ENCODE measurements at places on chromosomes 3 and 15. TPM values are rescaled to one million over a fixed set of nuclear protein-coding genes. Genes with fewer than 3 reads are reported as not detected.

Gene CPEB1
- total RNA-seq, result 0.37 TPM

- no peak for DNase-seq
Observed at GRCh38 chr15:21270474-21270873, 169.8 kb downstream of the POTEB3 start.

DNA sequence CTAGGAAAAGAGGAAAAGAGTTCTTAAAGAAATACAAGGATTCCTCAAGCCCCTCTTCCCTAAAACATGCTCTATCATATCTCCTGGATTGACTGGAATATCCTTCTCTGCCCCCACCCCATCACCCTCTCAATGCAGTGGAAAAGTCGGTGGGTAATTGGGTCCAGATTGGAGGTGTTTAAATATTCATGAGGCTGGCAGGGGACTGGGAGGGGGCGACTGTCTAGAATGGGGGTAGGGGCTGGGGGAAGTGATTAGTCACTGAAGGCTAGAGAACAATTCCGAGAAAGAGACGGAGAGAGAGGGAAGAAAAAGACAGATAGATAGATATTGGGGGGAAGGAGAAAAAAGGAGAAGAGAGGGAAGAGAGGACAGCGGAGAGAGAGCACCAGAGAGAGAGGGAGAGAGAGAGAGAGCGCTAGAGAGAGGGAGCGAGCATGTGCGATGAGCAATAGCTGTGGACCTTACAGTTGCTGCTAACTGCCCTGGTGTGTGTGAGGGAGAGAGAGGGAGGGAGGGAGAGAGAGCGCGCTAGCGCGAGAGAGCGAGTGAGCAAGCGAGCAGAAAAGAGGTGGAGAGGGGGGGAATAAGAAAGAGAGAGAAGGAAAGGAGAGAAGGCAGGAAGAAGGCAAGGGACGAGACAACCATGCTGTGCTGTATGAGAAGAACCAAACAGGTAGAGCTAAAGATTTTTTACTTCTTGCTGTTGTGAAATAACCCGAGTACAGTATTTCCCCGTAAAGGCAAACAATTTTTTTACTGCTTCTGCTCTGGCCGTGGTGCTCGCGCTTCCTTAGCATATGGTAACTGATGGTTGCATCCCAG is at the start of gene GAP43:
GAP43 (plus strand) TSS at position 467 of the 825 bp plus-strand sequence; CDS start at position 647, 180 bp downstream.
- DNase-seq, result peak; percentile 7

DNA sequence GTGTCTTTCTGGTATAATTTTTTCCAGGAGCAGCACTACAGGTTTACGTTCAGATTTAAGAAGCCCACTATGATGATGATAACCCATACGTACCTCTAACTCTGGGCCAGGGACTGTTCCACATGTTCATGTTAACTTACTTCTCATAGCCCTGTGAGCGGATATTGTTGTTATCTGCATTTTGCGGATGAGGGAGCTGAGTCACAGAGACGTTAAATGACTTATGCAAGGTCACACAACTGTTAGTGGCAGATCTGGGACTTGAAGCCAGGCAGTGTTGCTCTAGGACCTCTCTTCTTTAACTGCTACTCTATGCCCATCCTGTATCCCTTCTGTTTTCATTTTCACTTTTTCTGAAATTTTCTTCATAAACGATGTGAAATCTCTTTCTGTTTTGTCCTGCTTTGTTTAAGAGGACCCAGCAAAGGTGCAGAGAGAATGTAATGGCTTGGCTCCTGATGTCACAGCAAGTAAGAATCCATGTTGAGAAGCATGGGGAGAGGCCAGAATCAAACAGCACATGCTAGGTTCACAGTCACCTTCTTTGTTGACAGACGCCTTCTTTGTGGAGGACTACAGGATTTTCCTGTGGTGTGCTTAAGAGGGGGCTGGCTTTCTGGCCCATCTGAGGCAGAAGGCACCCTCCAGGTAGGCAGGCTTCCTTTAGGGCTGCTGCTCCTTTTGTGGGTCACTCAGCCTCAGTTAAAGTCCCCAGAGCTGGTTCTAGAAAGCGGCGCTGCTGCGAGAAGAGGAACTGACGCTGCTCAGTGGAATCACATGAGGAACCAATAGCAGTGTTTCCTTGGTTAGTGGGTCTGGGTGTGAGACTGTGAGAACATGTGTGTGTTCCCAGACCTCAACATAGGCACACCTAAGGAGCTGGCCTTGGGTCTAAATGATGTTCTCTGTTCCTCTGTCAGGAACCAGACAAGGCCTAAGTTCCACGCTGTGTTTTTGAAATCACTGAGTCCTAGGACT is 121.6 kb downstream of the TMEM108 start:
- DNase-seq, result no peak

DNA sequence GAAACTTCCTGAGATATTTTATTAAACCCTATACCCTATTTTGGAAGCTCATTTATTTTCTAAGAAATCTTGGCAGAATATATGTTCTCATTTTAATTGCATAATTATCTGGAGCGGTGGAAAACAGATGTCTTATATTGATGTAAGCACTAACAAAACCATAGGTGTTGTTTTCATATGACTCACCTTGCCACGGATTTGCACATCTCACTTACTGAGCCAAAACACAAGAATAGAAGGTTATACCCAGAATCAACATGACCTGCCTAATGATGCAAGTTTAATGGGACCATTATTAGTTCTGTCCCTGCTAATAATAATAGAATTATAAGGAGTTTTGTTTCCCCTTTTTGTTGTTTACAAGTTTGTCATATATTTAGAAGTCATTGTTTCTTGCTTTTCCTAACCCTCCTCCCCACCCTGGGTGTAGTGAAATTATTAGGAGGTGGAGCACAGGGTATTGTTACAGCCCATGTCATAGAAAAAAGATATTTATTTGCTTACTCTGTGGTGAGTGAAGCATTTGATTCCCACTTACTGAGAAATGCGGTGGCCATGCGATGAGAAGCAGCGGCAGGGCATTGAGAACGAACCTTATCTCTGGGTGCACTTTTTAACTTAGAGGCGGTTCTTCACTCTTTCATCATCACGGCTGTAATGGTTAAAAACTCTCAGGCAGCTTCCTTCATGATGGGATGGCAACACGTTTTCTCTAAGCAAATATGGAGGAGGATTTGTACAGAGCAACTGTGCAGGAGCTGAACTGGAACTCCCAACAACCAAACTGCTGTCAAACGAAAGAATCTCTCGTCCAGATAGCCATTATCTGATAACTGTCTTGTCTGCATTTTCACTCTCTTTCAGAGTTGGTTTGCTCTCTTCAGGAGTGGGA is 521 bp downstream of the IL5RA start:
- DNase-seq, result no peak

All from SJSA1 (cell line).